ENCODE measurements at places on chromosomes 1 and 21.

DNA sequence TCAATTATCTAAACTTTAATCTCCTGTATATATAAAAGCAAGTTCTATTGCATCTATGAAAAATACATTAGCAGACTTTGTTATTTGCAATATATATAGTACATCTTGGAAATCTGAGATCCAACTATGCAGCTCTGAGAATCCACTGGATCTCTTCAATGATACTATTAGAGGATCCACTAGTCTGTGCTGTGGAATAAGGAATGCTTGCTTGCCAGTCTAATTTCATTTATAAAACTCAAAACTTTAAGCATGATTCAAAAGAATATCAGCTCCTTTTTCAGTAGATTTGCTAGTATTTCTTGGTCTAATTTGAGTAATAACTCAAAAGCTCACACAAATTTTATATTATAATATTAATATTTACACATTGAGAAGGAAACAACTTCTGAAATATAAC is 115.1 kb downstream of the SPATA6 start:
- DNase-seq = no peak

DNA sequence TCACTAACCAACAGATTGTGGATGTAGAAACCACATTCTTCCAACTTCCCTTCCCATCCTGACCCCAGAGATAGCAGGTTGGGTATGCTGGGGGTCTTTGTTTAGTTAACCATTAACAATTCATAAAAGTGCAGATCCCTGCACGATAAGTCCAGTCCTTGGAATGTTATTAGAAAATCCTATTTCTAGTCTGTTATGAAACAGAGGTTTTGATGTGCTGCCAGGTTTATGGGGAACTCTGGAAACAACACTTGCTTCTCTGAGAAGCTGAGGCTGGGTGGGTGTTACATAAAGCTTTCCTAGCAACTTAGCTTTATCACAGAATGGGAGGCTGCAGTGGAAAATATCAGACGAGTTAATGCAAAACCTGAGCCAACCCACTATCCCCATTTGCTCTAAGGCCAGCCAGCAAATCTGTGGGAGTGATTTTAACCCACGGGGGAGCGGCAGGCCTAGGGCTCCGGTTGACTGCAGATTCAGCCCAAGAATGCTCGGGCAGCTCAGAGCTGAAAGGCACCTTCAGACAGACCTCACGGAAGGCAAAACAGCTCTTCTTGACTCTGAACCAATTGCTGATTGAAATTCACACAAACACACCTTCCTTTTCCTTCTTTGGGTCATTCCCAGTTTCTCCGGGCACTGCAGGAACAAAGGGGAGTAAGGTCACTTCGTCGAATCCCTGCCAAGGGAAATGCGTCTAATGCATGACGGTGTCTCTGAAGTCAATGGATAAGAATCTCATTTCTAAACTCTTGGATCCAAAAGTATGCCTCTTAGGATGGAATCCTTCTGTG is 111.7 kb upstream of the IRF2BP2 start:
- no peak for DNase-seq

GRCh38 chr1:23577056-23578004 is 18.0 kb upstream of the ID3 start:
- DNase-seq = no peak

DNA sequence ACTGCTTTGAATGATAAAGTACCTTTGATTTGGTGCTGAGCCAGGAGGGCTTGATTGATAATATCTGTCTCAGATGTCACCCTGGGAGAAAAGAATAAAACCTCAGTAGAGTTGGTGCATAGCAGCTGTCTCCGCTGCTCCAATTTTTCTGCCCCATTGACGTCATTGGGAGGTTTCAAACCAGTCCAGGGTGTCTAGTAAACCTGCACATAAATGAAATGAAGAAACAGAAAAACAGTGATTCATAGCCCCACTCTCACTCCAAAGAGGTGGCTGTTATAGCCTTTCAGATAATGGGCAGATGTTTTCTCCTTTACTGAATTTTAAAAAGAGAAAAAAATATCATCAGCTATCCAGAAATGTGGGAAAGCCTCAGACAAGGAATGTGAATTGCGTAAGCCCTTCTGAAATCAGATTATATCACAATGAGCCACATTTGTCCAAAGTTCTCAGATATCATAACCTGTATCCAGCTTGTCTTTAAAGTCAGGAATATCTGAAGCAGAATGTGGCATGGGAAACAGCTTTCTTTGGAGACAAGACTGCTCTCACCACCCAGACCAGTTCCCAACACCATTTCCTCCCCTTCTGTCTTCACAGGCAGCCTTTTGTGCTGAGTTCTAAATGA is 351.3 kb upstream of the SGIP1 start:
- no peak for DNase-seq

- no peak for DNase-seq
Observed at GRCh38 chr1:234724516-234725176, 114.7 kb upstream of the IRF2BP2 start.

GRCh38 chr1:59041646-59042277 is 255.1 kb upstream of the FGGY start:
- no peak for DNase-seq

DNA sequence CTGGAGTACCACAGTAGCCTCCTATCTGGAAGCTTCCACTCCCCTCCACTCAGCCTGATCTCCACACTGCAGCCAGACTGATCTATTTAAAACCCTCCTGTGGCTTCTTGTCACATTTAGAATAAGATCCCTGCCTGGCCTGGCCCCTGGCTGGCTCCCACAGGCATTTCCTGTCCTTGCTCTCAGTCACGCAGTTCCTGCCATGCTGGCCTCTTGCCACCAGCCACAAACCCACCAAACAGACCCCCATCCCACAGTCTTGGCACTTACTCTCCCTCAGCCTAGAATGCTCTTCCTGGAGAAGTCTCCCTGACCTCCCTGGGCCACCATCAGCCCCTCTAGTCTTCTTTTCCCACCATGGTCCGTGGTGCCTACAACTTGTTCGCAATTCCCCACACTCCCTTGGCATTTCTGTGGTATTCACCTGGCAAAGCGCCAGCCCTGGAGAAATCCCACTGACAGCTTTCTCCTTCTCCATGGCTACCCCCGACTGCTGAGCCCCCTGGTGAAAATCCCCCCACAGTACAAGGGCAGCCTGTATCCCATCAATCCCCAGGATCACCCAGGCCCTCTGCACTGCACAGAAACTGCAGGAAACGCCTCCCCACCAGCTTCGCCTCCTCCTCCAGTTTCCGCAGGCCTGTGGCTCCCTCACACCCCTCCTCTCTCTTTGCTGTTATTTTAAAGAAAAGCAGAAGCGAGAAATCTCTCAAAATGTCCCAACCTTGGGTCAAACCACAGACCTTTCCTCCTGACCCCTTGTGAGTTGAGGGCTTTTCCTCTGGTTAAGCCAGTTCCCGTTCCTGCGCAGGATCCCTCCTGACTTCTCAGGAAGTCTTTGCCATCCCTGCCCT is 94.5 kb downstream of the SYT2 start:
- DNase-seq = no peak

- no peak for DNase-seq
Observed at GRCh38 chr1:37606481-37607263, 10.9 kb upstream of the GNL2 start.

- no peak for DNase-seq
Observed at GRCh38 chr1:208230668-208231529, 13.3 kb downstream of the PLXNA2 start.

- DNase-seq = no peak
Observed at GRCh38 chr1:51518033-51518585, 957 bp downstream of the EPS15 start.

DNA sequence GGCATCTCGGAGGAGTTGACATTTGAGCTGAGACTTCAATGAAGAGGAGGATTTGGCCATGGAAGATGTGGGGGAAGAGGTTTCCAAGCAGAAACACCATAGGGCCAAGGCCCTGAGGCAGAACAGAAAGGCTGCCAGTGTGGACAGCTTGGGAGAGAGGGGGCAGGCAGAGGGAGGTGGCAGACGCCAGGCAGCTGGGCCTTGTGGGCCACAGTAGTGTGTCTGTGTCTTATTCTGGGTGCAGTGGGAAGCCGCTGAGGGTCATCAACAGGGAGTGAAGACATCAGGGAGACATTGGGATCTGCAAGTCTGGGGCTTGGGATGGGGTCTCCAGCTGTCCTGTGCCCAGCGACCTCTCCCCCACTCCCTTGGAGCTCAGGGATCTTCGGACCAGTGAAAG is 96.8 kb downstream of the LACTBL1 start:
- no peak for DNase-seq

- no peak for DNase-seq
Observed at GRCh38 chr1:218365226-218365999, 20.3 kb downstream of the TGFB2 start.

- DNase-seq = no peak
Observed at GRCh38 chr1:160367934-160368923, 1.4 kb downstream of the NHLH1 start.

GRCh38 chr21:20998886-20999285 is 677 bp downstream of the NCAM2 start:
- no peak for DNase-seq

- no peak for DNase-seq
Observed at GRCh38 chr1:43321331-43321891, 16.2 kb upstream of the MPL start.

Data from D721Med (cell line).